CD4-positive, alpha-beta T cell (primary cell): ENCODE measurements at places on chromosomes 2 and 18.

- peaks cover 21% of the 10 kb centered on the region for H3K4me1 ChIP-seq
- no peaks in the 10 kb centered on the region for H3K27me3 ChIP-seq
- H3K4me3 ChIP-seq: peak overlapping the region; percentile 94
Measured at GRCh38 chr18:63318889-63319382, 633 bp downstream of the BCL2 start.

- no peaks in the 10 kb centered on the region for H3K27me3 ChIP-seq
- H3K4me1 ChIP-seq: peaks cover 9% of the 10 kb centered on the region
- no peak overlapping the region for H3K4me3 ChIP-seq
- DNase-seq: no peak
- no peaks in the 10 kb centered on the region for H3K36me3 ChIP-seq
Measured at GRCh38 chr2:149068996-149069888, 30.7 kb downstream of the LYPD6B start.

GRCh38 chr18:9296233-9297006 is 38.2 kb upstream of the TWSG1 start:
- H3K27me3 ChIP-seq: no peaks in the 10 kb centered on the region
- no peak overlapping the region for H3K4me3 ChIP-seq
- H3K36me3 ChIP-seq: no peaks in the 10 kb centered on the region
- DNase-seq: no peak
- H3K4me1 ChIP-seq: no peaks in the 10 kb centered on the region

GRCh38 chr2:223050900-223051504 is 988 bp upstream of the KCNE4 start:
- no peak overlapping the region for H3K4me3 ChIP-seq
- no peaks in the 10 kb centered on the region for H3K4me1 ChIP-seq
- no peaks in the 10 kb centered on the region for H3K36me3 ChIP-seq
- no peak overlapping the region for H3K27ac ChIP-seq
- DNase-seq: no peak
- H3K27me3 ChIP-seq: no peaks in the 10 kb centered on the region

DNA sequence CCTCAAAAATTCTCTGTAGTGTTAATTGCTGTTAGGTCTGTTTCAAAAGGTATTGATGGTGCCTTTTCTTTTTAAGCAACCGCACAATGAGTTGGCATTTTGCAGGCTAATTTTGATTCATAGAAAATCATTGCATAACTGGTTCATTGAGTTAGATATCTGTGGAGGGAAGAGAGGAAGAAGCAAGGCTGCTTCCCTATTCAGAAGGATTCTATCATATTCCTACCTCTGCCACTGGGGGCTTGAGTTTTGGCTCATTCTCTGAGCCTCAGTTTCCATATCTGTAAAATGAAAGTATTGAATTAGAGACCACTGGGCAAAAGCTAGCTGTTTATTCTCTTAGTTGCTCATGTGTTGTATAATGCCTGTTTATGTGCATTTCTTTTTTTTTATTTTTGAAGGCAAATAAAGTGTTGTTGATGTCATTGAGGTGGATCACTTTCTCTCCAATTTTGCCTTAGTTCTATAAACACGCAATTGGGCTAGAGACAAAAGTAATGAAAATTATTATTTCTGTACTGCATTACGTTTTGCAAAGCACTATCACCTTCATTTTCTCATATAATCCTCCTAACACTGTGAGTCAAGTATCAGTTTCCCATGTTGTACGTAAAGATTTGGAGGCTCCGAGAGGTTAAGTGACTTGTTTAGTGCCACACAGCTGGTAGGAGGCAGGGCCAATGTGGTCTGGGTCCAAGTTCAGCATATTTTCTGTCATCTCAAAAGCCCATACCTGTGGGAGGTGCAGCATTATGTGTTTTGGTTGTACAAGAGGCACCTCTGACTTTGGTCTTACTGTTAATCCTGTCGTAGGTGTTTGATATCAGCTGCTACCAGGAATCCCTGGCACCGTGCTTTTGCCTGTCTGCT is 5.9 kb downstream of the TRIB2 start:
- no peak for DNase-seq
- peak overlapping the region; percentile 93 for H3K4me3 ChIP-seq
- no peaks in the 10 kb centered on the region for H3K27me3 ChIP-seq
- H3K4me1 ChIP-seq: peaks cover 60% of the 10 kb centered on the region
- H3K36me3 ChIP-seq: peaks cover 49% of the 10 kb centered on the region
- H3K27ac ChIP-seq: no peak overlapping the region

DNA sequence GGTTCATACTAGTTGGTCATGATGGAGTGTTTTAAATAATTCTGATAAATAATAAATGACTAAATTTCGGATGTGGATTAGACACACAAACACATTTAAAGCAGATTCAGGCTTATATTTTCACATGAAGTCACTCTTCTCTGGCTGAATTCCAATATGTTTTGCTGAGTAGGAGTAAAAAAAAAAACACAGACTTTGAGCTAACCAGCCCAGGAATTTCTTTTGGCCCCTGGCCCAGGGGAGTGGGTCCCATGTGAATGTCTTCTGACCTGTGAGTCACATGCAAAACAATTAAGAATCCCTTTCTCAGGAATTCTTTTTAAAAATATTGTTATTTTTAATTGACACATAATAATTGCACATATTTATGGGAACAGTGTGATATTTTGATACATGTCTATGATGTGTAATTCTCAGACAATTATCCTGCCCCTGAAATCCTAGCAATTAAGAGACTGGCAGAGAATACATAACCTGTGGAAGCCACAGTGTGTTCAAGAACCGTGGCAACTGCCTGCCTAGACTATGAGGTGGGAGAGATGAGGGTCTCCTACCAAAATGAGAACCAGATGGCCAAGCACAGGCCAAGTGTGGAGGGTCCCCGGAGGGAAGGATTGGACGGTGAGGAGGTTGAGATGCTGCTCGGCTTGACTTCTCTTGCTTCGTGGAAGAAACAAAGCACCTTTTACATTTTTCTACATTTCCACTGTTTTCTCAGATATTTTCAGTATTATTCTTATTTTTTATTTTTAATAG is 236.4 kb downstream of the PIEZO2 start:
- no peak overlapping the region for H3K4me3 ChIP-seq
- H3K4me1 ChIP-seq: no peaks in the 10 kb centered on the region
- DNase-seq: no peak
- no peak overlapping the region for H3K27ac ChIP-seq

DNA sequence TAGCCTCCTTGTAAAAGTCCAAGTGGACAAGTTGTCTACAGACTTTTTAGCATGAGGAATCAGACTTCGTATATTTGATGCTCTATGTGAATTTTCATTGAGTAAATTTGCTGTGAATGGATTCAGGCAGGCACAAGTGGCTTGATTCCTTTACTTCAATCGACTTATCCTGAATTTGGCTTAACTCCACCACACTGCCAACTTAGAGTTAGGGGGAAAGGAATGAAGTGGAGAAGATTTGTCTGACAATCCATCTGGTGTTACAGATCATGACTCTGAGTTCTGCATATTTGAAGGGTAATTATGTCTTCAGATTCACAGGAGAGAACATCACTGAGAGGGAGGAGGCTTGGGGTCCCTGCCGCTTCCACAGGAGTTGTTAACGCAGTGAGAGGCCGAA is 829.3 kb downstream of the DCC start:
- H3K27ac ChIP-seq: no peak overlapping the region
- no peaks in the 10 kb centered on the region for H3K4me1 ChIP-seq
- no peaks in the 10 kb centered on the region for H3K27me3 ChIP-seq
- no peak for DNase-seq
- H3K4me3 ChIP-seq: no peak overlapping the region
- H3K36me3 ChIP-seq: no peaks in the 10 kb centered on the region

DNA sequence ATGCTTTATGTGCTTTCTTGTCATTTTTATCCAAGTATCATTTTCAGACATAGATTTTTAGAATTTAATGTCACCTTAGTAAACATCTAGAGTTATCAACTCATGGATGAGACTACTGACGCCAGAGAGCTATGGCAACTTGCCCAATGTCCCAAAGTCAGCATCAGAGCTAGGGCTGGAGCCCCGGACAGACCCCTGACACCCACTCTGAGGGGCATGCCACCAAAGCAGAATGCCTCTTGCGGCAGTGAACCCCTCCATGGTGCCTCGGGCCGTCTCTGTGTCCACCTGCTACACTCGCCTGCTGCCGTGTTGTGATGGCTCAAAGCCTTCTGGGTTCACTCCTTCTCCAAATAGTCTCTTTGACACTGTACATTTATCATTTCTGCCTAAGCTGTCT is 5.4 kb downstream of the SIGLEC15 start:
- H3K36me3 ChIP-seq: no peaks in the 10 kb centered on the region
- peaks cover 17% of the 10 kb centered on the region for H3K4me1 ChIP-seq
- no peak overlapping the region for H3K27ac ChIP-seq
- H3K4me3 ChIP-seq: no peak overlapping the region
- no peak for DNase-seq
- H3K27me3 ChIP-seq: no peaks in the 10 kb centered on the region

GRCh38 chr2:129752176-129752575 is 227.3 kb upstream of the RAB6C start:
- no peaks in the 10 kb centered on the region for H3K4me1 ChIP-seq
- H3K4me3 ChIP-seq: no peak overlapping the region
- no peak overlapping the region for H3K27ac ChIP-seq
- H3K27me3 ChIP-seq: no peaks in the 10 kb centered on the region
